ENCODE measurements at places on chromosomes 16 and 17.

DNA sequence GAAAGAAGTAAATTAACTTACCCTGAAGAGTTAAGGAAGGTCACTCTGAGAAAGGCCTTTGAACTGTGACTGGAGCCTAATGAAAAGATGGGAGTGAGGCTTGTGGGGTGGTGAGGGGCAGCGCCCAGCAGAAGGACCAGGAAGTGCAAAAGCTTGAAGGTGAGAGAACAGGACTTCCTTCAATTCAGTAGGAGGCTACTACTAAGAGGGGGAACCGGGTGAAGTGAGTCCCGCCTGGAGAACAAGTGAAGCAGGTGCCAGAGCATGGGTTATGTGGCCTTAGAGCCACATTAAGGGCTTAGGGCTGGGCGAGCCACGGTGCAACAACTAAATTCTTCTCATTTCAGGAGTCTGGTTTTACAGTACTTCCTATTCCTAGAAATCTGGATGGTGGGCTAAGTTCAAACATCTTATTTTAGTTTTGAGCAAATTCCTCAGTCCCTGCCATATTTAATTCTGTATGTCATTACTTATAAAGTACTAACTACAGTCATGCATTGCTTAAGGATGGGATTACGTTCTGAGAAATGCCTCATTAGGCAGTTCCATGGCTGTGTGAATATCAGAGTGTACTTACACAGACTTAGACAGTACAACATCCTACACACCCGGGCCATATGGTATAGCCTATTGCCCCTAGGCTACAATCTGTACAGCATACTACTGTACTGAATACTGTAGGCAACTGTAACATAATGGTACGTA, 5.1 kb downstream of the CFAP20 start:
- DNase-seq: no peak

- no peak for DNase-seq
These were observed 15.7 kb downstream of the ELAC2 start for GRCh38 chr17:13001991-13002615.

DNA sequence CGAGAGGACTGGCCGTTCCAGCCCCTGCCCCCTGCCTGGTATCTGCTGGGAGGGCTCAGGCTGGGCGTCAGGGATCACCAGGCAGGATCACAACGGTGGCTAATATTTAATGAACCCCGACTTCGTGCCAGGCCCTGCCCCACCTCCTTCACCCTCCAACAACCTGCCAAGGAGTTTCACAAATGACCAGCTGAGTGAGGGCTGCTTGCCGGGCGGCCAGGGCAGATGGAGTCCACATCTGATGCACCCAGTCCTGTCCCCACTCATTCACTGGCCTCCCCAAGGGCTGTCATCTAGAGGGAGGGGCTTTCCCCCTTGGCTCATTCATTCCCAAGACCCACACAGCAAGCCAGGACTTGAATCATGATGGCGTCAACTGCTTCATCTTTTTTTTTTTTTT, 17.5 kb downstream of the UBALD1 start:
- DNase-seq: peak; percentile 95

GRCh38 chr17:74239172-74239571, 25.8 kb downstream of the TTYH2 start:
- DNase-seq: no peak

DNA sequence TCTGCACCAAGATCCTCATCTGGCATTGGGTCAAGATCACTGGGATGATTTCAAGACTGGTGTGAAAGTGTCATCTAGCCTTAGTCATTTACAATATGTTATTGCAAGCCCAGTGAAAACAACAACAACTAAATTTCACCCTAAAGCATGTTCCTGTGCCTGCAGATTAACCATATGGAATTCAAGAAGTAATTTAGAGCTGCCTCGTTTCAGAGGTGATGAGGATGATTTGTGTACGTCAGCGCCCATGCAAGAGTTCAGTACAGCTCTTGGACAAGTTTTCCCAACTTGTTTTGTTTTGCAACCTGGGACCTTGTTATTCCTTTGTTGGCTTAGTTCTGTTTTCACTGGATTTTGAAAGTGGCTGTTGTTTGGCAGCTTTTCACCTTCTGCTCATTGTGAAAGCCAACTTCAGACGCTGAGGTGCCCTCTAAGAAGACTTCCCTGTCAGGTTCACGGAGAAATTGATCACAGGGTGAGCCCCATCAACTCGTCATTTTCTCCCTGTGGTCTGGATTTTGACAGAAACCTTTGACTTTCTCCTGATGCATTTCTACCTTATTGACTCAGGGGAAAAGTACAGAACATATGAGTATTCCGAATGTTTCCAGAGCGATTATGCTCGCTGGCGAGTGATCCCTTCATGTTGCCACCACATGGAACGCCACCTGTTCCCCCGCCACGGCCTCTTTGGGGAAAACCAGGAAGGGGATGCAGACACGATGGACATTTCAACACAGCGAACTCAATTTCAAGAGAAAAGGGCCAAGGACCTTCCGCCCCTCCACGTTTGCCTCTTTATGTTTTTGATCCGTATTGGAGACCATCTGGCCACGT, 85.6 kb downstream of the FOXL1 start:
- DNase-seq: no peak

DNA sequence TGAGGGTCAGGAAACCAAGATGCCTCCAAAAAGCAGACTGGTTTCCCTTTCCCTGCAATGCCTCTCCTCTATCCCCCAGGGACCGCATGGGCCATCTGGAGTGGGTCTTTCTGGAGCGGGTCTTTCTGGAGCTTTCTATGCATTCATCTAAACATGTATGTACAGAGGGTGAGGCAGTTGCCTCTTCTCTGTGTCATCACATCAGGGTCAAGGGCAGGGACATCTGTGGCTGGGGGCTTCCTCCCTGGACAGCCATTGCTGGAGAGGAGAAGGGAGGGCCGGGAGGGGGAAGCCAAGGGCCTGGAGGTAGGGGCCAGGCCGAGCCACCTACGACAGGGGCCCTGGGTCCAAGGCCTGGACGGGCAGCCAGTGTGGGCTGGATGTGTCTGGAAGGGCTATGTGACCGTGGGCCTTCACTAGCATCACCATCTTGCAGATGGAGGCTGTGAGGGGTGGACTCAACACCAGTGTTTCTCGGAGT, 840 bp downstream of the ADCY7 start:
- no peak for DNase-seq

GRCh38 chr16:11583166-11583565, 3.6 kb downstream of the LITAF start:
- no peak for DNase-seq

DNA sequence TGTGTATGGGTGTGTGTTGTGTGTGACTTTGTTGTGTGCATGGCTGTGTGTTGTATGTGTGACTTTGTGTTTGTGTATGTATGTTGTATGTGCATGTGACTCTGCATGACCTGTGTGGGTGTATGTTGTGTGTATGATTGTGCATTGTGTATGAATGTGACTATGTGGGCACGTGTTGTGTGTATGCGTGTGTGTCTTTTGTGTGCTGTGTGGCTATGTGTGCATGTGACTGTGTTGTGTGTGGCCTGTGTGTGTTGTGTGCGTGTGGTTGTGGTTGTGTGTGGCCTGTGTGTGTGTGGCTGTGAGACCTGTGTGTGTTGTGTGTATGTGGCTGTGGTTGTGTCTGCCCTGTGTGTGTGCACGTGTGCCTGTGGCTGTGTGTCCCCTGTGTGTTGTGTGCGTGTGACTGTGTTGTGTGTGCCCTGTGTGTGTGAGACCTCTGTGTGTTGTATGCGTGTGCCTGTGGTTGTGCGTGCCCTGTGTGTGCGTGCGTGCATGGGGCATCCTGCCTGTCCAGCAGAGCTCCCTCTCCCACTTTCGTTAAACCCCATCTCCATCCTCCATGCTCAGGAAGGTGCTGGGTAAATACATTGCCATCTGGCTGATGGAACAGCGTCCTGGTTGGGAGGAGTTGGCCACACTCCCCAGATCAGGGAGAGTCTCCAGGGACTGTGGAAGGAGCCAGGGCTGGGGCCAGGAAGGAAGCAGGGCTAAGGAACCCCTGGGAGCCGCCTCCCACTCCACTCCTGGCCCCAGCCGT, 90.1 kb upstream of the GSE1 start:
- no peak for DNase-seq

GRCh38 chr16:3695610-3696369, 21.5 kb downstream of the TRAP1 start:
- peak; percentile 24 for DNase-seq

DNA sequence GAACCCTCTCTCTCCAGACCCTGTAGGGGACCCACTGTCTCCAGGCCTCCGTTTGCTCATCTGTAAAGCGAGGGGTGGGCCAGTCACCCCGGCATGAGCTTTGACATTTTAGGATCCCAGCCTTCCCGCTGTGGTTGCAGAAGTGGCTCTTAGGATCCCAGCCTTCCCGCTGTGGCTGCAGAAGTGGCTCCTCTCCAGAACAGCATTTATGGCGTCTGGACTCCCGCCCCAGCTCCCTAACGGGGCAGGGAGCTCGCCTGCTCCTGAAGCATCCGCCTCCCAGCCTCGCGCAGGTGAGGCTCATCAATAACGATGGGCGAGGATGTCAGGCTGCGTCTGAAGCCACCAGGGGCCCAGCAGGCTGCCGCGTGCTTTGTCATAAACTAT, 222.3 kb upstream of the TNRC6C start:
- no peak for DNase-seq

- DNase-seq: no peak
These were observed 734.0 kb downstream of the MAF start for GRCh38 chr16:78866521-78866920.

- no peak for DNase-seq
These were observed 20.4 kb upstream of the NUP93 start for GRCh38 chr16:56709443-56710040.

- no peak for DNase-seq
These were observed 121.6 kb upstream of the SMURF2 start for GRCh38 chr17:64783556-64784352.
